ENCODE measurements at places on chromosomes 16 and 17.

DNA sequence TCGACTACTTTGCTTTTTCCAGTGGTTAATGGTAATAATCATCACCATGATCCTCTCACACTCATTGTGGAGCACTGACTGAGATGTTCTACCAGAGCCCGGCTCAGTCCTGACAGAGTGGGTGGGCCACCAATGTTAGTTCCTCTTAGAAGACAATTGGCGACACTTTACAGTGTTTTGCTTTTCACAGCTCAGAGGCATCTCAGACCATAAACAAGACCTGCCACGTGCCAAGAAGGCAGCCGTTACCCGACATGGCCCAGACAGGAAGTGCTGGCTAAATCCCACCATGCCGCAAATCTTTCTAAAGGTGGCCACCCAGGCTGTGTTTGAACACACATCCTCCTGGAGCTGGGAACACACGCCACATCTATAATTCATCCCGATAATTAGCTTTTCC, 103.7 kb downstream of the XYLT1 start:
- DNase-seq, result no peak

- DNase-seq, result no peak
Observed at GRCh38 chr17:35676441-35676840, 55.0 kb upstream of the RASL10B start.

DNA sequence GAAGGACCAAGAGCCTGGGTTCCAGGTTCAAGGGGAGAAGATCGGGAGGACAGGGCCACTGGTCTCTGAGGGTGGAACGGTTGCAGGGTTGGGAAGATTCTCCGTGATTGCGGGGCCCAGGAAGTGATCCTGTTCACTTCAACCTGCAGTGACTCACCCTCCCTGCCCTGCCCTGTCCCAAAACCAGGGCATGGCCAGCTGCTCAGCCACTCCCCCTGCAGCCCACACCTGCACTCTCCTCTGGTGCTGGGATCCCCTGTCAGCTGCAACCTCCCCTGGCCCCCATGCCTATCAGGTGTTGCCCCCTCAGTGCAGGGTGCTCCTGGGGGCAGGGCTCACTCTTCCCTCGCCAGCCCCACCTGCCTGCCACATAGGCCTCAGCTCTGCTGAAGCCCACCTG, 1.1 kb downstream of the RUNDC3A start:
- DNase-seq, result no peak

DNA sequence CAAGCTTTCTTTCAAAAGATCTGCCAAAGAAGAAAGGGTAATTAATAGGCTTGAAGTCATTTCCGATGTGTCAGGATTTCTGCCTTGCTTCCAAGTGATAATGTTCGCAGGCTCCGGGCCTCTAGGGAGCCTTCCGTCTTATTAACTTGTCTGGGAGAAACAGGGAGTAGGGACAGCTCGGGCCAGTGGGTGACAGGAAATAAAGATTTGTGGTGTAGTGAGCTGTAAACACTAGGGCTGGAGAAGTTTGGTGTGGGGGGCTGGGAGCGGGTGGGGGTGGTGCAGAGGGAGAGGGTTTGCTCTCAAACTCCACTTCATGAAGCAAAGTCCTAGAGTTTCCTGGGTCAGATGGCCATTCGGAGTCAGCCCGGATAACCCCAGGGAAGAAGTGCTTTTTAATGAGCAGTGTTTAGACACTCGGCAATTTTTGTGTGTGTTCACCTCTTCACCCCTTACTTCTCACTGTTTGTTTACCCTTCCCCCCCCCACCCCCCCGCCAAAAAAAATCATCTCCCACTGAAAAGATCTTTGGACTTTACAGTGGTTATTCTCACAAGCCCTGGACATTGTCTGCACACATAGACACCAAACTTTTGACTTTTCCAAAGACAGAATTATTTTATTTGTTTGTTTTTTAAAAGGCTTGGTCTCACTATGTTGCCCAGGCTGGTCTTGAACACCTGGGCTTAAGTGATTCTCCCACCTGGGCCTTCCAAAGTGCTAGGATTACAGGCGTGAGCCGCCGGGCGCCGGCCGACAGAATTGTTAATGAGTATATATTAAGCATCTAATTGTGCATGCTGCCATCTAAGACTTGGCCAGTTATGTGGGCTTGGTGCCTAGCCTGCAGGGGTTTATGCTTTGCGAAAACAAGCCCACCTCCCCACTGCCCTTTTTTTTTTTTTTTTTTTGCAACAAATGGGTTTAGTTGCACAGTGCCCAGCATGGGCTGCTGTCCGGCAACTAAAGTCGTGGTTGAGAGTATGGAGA, 196.4 kb downstream of the CCDC182 start:
- no peak for DNase-seq

GRCh38 chr16:30030011-30030685, 923 bp downstream of the TLCD3B start:
- no peak for DNase-seq

DNA sequence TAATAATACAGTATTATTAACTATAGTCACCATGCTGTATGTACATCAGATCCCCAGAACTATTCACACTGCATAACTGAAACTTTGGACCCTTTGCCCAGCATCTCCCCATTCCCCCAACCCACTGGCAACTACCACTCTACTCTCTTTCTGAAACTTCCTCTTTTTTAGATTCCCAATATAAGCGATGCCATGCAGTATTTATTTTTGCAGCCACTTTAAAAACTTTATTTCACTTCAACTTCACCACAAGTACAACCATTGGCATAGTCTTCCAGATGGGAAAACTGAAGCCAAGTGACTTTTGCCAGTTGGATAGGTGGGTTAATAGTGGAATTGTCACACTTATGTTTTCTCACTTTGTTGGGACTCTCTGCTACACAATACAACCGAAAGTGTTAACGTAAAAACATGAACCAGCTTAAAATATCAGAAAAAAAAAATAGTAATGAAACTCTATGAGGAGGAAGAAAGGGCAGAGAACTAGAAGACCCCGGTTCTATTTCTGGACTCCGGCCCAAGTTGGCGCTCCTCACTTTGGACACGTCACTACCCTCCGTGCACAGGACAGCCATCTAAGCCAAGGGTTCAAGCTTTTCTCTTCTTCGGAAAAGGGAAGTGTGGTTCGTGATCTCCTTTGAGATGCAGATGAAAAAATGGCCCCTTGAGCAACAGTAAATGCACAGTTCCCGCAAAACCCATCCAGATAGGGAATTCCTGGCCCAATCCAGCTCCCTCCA, 743 bp downstream of the SHCBP1 start:
- peak; percentile 63 for DNase-seq

DNA sequence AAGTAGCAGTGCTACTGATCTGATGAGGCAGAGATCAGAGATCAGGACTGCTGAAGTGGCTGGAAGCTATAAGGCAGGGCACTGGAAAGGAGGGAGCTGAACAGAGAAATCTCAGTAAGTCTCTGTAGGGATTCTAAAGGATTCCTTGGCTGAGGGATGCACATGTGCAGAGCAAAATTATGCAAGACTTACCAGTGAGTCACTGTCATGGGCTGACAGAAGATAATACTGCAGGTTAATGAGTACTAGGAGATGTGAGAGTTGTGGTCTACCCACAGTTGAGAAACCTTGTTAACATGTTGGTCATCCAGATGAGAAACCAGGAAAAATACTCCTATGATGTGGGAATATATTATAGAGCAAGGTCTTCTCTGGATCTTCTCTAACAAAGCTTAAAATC, 378.1 kb downstream of the HAPSTR1 start:
- peak; percentile 8 for DNase-seq
